T-helper 2 cell (primary cell): ENCODE measurements at places on chromosomes 16 and 17.

GRCh38 chr16:66629856-66630255 is 25.4 kb downstream of the CMTM3 start:
- no peak for DNase-seq

- no peak for DNase-seq
These were observed 2.3 kb upstream of the MAZ start for GRCh38 chr16:29804020-29804419.

DNA sequence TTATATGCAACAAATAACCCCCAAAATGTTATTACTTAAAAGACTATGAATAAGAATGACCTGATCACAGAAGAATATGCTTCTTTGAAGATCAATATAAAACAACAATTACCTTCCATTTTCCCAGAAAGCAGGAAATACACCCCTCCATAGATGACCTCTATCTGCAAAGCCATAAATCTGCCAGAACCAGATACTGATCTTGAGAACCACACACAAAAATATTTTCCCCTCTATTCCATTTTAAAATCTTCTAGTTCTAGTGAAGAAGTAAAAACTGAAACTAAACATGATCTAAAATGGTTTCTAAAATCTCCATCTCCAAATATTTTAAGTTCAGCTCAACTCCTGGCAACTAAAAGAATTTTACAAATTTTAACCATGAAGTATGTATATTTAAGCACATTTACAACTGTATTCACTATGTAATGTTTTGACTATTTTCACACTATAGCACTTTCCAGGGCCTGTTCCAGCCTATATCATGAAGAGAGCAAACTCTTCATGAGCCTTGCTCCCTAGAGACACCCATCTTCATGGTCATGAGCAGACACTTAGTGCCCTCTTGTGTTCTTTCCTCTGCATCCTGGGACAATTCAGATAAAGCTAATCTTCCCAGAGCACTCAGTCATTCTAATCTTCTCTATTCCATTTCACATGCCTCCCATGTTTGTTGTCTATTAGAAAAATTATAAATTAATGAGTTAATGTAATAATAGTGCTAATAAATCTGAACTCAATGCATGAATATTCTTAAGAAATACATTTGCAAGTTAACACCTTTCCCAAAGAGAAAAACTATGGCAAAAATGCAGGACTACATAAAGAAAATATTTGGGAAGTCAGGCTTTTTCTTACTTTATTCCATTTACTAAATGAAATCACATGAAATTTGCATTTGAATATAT is 87.0 kb downstream of the HELZ start:
- no peak for DNase-seq

DNA sequence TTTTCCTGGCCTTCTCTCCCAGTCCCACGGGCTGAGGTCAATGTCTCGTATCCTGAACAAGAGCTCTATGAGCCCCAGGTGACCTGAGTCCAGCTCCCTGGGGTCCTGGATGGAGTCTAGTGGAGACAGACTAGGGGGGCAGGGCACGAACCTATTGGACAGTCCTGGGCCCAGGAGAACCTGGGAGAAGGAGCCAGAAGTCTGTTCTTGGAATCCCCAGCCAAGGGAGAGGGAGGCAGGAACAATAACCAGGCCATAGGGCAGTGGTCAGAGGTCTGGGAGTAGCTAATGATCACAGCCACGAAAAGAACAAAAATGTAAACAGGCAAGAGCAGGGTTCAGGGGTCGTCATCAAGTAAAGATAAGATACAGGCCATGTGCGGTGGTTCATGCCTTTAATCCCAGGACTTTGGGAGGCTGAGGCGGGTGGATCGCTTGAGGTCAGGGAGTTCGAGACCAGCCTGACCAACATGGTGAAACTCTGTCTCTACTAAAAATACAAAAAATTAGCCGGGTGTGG is 60.8 kb downstream of the COPRS start:
- DNase-seq, result no peak

- no peak for DNase-seq
These were observed 10.6 kb upstream of the RHBDF2 start for GRCh38 chr17:76511668-76512365.

- DNase-seq, result no peak
These were observed 1.7 kb downstream of the MYOCD start for GRCh38 chr17:12667299-12667958.

GRCh38 chr17:70298929-70299531 is 129.7 kb downstream of the KCNJ2 start:
- no peak for DNase-seq

- DNase-seq, result peak; percentile 57
These were observed 31.2 kb downstream of the CTU2 start for GRCh38 chr16:88737298-88738150.

DNA sequence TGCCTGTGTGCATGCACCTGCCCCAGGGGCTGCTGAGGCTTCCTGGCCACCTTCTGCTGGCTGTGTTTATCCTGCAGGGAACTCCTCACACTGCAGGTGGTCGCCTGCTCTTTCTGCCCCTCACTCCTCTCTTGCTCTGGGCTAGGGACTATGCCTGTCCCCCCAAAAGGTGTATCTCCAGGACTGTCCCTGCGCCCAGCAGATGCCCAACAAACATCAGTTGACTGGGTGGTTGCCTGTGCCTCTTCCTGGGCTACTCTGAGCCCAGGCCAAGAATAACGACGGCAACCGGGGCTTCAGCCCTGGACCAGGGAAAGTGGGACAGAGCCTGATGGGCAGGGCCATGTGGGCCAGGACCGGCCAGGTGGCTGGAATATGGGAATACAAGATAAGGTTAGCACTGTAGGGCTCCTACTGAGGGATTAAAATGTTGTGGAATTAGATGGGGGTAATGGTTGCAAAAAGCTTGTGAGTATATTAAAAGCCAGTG is 55.4 kb downstream of the VAC14 start:
- DNase-seq, result no peak

DNA sequence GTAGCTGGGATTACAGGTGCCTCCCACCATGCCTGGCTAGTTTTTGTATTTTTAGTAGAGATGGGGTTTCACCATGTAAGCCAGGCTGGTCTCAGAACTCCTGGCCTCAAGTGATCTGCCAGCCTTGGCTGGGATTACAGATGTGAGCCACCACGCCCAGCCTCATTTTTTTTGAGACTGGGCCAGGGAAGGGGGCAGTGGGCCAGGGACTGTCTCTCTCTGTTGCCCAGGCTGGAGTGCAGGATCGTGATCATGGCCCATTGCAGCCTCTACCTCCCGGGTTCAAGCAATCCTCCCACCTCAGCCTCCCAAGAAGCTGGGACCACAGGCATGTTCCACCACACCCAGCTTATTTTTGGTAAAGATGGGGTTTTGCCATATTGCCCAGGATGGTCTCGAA is 16.0 kb downstream of the RSL1D1 start:
- DNase-seq, result no peak

DNA sequence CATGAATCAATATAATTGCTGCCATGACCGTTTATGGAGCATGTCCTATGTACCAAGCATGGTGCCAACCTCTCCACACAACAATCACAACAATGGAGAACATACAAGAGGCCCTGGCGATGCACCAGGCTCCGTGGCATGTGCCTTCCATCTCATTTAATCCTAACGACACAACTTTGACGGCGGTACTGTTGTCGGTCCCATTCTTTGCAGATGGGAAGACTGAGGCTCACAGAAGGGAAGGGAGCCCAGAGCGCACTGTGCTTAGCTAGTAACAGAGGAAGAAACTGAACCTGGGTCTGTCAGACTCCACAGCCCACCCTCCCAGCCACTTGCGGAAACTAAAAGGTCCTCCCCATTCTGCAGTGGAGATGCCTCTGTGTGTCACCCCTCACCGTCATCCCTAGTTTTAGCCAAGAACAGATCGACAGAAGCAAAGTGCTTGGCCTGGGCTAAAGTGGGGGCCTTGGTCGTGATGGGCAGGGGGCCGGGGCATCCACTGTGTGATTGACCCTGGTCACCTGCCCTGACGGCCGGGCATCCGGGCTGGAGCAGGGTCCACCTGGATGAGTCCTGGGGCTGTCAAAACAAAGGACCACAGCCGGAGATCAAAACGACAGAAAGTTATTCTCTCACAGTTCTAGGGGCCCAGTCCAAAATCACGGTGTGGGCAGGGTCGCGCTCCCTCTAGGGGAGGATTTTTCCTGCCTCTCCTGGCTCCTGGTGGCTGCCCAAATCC is 183.9 kb downstream of the C16orf95 start:
- DNase-seq, result no peak

- no peak for DNase-seq
These were observed 568.7 kb upstream of the HSBP1 start for GRCh38 chr16:83238949-83239691.

DNA sequence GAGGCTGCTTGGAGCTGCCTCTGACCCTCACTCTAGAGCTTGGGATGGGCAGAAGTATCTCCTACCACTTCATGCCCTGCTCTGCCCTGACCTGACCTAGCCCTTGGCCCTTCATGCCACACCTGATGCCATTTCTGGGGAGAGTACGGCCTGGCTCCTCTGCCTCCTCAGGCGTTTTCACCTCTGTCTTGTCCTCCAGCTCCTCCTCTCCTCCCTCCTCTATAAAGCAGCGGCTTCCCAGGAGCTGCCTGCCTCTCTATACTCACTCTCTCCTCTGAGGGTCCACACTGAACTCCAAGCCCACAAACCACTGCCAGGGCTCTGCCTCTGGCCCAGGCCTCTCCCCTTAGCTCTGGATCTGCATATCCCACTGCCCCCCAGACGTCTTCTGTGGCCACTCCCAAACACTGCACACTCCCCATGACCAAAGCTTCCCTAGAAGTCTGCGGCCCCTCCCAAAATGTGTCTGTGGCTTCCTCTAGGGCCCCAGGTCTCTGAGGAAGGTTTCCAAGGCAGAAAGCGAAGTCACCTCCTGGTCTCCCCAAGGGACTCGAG is 52.6 kb downstream of the PITPNM3 start:
- DNase-seq, result no peak

DNA sequence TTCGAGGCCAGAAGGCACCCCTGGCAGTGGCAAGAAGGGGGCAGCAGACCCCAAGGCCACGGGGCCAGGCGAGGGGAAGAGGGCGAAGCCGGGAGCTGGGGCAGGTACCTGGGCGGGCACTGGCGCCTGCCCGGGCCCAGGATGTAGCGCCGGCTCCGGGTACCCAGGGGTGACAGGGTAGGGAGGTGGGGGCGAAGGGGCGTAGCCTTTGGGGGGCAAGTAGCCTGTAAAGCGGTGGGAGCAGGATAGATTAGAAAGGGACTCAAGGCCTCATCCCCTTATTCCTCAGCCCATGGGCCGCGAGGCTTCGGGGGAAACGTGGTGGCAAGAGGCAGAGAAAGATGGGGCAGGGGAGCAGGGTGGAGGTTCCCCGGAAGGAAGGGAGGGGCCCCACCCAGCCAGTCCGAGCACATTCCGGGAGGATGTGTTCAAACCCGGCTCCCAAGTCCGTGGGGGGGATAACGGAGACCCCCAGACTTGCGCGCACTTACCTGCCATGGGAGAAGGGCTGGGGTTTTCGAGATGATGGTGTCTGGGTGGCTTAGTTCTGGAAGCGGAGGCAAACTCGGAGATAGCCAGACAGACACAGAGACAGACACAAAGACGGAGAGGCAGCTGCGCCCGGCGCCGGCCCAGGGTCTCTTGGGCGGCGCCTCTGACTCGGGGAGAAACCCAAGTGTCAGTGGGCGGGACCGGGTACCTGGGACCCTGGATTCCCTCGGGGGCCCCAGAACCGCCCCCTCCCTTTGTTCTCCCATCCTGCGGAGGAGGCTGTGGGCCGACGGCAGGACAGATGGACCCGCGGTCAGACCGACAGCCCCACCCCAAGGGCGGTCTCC is 493 bp downstream of the PLSCR3 start:
- DNase-seq, result peak; percentile 72

GRCh38 chr17:14756479-14756878 is 455.6 kb downstream of the HS3ST3B1 start:
- DNase-seq, result no peak

- DNase-seq, result no peak
These were observed 44.6 kb downstream of the RMI2 start for GRCh38 chr16:11389631-11390565.

DNA sequence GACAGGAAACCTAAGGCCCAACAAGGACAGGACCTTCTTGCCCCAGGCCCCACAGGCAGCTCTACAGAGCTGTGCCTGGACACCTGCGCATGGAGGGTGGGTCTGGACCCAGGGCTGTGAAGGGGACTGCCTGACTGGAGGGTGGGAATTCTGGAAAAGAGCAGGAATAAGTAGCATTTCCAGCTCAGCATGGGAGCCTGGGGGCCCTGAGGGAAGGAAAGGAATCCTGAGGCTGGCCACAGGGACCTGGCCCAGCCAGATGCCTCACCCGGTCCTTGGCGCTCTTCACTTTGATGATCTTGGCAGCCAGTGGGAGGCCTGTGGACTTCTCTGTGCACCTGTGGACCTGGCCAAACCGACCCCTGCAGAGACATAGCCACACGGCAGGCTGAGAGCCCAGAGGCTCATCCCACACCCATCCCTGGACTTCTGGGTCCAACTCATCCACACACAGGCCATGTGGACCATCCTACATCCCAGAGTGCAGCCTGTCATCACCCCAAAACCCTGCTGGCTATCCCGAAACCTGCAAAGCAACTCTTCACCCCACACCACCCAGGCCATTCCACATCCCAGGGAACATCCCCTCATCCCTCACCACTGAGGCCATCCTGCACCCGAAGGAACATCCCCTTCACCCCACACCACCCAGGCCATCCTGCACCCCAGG is 18.7 kb downstream of the MYLK3 start:
- DNase-seq, result no peak

DNA sequence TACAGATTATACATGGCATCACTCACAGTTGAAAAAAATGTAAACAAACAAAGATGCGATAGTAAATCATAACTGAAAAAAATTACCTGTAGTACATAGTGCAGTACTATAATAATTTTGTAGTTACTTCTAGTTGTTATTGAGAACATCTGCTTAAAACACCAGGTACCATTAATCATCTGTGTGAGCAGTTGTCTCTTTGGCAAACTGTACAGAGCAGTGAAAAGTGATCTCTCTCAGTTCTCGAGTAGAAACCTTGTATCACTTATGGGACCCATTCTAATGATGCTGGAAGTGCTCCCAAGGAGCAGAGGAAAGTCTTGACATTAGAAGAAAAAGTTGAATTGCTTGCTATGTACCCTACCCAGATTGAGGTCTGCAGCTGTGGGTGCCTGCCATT is 8.9 kb upstream of the TENT4B start:
- no peak for DNase-seq

GRCh38 chr17:34578016-34578415 is 1.4 kb upstream of the TMEM132E start:
- DNase-seq, result no peak

GRCh38 chr17:6231886-6232731 is 161.9 kb downstream of the WSCD1 start:
- DNase-seq, result no peak

GRCh38 chr16:57412584-57412983 is 8.0 kb downstream of the CCL17 start:
- no peak for DNase-seq

GRCh38 chr16:68548947-68549346 is 9.9 kb downstream of the ZFP90 start:
- peak; percentile 63 for DNase-seq

DNA sequence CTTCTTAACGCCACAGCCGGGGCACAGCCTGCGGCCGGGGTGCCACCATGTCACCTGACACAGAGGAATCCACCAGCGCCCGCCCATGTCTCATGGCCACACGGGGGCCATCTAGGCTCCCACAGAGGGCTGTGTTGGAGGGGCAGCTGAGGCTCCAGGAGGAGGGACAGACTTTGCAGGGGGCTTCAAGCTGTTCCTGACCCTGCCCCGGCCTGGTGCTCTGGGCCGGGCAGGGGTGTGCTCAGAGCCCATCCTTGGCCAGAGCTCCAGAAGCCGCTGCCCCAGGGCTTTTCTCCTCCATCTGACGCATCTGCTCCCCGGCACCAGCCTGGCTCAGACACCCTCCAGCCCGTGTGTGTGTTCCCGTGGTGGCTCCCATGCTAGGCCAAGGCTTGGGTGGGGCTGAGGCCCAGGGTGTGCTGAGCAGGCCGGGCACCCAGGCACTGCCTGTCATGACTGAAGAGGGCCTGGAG is 7.8 kb upstream of the SLC38A10 start:
- no peak for DNase-seq
